Mucosa of descending colon (tissue), 3 donors: ENCODE measurements at places on chromosomes 5 and 9. TPM values are rescaled to one million over a fixed set of nuclear protein-coding genes. Genes with fewer than 3 reads are reported as not detected.

The BTNL3 gene
- total RNA-seq, result 38.4 TPM

- no peak for DNase-seq
Measured at GRCh38 chr5:80268916-80269315, 13.1 kb upstream of the SERINC5 start.

DNA sequence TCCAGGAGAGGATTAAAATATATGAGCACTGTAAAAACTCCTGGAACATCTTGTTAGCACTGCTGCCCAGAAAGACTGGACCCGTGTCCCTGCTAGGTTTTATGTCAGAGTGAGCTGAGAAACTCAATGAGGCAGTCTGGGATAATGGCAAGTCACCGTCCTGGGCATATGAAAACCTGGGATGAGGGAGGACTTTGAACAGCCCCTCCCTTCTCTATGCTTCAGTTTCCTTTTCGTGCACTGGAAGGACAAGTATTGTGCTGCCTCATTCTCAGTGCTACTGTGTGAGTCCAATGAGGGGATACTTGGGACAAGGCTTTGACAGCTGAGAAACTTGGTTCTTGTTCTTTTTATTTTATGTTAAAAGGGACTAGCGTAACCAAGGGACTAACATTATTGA is 143.0 kb upstream of the SHB start:
- peak; percentile 23 for DNase-seq

DNA sequence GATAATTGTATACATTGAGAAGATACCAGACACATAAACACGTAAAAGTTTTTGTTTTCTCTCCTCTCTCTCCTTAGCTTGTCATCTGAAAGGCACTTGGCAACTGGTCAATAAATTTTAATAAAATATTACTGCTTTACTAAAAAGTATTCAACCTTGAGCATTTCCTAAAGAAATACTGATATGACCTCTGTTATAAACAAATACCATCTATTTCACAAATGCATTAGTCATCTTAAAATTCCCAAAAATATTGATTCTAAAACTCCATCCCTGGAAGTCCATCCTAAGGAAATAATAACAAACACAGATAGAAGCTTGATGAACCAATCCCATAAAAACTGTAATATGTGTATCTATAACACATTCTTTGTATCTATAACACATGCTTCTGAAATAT is 483.2 kb downstream of the TLR4 start:
- no peak for DNase-seq

The LRRC70 gene
- total RNA-seq, result 2.8 TPM

DNA sequence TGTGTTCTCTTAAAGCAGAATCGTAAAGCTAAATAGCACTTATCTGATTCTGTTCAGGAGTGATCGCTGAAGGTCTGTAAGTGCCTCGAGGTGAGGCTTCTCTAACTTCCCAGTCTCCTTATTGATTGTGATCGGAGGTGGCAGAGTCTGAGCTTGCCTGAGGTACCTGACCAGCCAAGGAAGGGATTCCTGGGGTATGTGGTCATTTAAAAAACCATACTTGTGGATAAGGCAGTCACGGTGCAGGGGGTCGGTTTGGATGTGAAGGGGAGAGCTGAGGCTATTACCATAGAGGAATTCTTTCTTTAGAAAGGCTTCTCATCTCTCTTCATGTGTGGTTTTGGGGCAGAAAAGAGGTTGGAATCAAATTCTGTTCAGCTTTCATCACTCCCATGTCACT is 193.7 kb downstream of the TLE4 start:
- DNase-seq, result no peak

- DNase-seq, result peak; percentile 66
Measured at GRCh38 chr5:88675708-88676636, 207.0 kb downstream of the MEF2C start.
